Caki2 (cell line): ENCODE measurements at places on chromosomes 11 and 22. TPM values are rescaled to one million over a fixed set of nuclear protein-coding genes. Genes with fewer than 3 reads are reported as not detected.

GRCh38 chr11:124233376-124233775, 7.5 kb upstream of the OR8G1 start:
- no peak for DNase-seq

The ANO5 gene
- 0.84 and 1.8 TPM in 2 replicates for total RNA-seq

DNA sequence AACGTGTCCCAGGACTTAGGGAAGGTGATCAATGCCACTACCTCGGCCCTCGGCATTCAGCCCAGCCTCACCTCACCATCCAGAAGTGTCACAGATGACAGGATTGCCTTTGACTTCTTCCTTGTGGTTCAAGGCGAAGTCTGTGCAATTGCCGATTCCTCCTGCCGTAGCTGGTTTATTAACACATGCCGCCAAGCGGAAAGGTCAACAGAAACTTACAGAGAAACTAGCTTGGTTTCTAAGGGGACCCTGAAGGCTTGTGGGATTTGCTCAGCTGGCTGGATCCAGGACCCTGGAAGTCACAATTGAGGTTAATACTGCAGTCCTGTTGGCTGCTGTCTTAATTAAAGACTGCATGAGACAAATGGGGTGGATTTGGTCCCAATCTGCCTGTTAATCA, 65.6 kb downstream of the SHANK2 start:
- no peak for DNase-seq

DNA sequence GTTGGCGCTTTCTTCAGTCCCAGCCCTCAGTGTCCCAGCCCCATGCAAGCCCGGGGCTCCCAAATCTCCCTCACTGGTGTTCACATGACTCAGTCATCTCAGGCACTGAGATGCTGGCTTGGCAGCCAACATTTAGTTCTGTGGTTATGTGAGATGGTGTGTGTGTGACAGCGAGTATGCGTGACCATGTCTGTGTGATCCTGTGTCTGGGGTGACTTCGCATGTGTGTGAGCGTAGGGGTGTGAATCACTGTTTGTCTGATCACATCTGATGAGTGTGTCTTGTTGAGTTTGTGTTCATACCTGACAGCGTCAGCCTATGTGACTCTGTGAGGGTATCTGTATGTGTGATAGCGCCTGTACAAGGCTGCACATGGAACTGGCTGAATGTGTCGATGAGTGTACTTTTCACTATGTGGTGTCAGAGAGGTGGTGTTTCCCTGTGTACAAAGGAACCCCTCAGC, 16.2 kb downstream of the CREB3L1 start:
- DNase-seq, result no peak

The BIRC3 gene
- total RNA-seq, result 12.2 and 12.6 TPM in 2 replicates

The CHRDL2 gene
- not detected in 2 replicates for total RNA-seq

- DNase-seq, result no peak
These were observed 215.1 kb downstream of the SWAP70 start for GRCh38 chr11:9878936-9879335.

DNA sequence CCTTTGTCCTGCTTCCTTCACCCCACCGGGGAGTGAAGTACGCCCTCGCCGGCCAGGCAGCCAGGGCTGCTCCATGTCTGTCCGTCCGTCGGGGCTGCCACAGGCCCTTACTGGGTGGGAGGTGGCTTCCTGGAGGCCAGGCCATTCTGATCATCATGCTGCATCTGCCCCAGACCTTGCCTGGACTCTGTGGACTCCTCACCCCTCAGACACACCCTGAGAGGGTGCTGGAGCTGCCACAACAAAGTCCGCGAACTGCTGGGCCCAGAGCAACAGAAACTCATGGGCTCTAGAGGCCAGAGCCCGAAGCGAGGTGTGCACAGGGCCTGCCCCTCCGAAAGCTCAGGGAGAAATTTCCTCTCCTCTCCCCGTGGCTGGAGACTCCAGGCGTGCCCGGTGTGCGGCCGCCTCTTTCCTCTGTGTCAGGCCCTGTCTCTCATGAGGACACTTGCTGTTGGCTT, 124.2 kb downstream of the KCNQ1OT1 start:
- DNase-seq, result no peak

DNA sequence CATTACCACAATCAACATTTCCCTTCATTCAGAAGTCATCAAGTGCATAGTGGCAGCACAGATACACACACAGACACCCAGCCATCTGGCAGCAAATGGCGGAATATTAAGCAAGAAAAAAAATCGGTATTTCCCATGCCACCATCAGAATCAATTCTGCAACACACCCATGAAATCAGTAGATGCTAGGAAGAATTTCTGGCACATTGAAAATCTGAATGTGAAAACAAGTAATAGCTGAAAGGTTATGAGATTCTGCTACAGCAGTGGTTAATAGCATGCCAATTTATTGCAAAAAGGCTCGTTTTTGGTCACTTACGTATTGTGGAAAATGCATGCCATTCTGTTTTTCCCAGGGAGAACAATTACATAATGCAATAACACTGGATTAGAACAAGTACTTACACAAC, 91.1 kb downstream of the PICALM start:
- no peak for DNase-seq

GRCh38 chr11:70577948-70578347, 179.6 kb downstream of the CTTN start:
- no peak for DNase-seq

The MFNG gene
- total RNA-seq, result 0.46 and 0.54 TPM in 2 replicates

The CD3E gene
- total RNA-seq, result not detected in 2 replicates

DNA sequence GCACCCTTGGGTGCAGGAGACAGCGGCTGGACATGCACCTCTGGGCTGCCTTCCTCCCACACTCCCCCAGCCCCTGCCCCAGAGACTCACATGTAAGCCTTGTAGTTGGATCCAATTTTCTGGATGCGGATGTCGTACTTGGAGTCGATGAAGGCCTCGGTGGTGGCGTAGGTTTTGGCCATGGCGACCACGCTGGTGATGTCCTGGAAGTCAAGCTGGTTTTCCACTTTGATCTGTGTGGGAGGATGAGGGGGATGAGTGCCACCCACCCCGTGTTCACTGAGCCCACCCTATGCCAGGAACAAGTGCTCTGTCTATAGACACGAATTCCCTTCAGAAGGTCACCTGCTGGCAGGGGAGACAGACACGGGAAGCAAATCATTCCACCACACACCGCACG, 66.9 kb downstream of the FBXO7 start:
- DNase-seq, result no peak

- no peak for DNase-seq
These were observed 60.8 kb downstream of the SLC25A17 start for GRCh38 chr22:40758390-40758789.

The RCOR2 gene
- total RNA-seq, result 0.61 TPM in 1 of 2 replicates, not detected in the other

GRCh38 chr11:133078012-133078411, 454.3 kb downstream of the OPCML start:
- no peak for DNase-seq

DNA sequence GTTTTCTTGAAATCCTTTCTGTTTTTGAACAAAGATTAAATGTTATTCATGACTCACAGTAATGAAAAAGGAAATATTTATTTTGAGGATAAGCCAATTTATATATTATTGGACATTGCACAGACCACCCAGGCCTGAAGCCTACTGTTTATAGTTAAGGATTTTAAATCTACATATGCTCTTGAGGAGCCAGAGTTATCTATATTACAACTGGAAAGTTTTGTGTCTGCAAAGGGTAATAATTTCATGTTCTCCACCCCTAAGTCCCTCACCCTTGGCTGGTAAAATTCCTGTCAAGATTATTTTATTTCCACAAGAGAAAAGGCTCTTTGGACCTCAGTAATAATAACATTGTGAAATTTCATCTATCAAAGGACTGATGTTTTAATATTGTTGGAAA, 228.2 kb downstream of the TMEM135 start:
- no peak for DNase-seq

GRCh38 chr22:19728271-19728670, 4.9 kb downstream of the GP1BB start:
- DNase-seq, result no peak

The PDGFB gene
- 20.9 and 37.3 TPM in 2 replicates for total RNA-seq

DNA sequence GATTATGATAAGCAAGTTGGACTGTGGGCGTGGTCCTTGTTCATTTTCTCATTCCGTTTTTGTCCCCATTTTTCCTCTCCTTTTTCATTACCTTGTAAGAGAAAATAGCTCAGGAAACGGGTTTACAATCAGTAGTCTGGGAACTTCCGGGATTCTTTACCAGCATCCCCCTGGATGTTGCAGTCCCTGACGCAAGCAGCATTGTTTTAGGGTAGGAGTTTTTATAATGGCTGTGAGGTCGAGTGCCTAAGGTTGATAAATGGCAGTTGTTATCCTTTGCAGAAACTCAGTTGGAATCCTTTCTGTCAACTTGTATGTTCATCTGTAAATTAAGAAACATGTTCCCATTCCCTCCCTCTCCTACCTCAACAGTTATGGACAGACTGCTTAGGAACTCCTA, 68.3 kb downstream of the ARHGEF12 start:
- DNase-seq, result no peak

The TSSK2 gene
- total RNA-seq, result not detected in 2 replicates

The CNGA4 gene
- not detected in 2 replicates for total RNA-seq

- no peak for DNase-seq
These were observed 66.8 kb upstream of the PHF21A start for GRCh38 chr11:46188017-46188416.

GRCh38 chr22:38554281-38554680, 15.7 kb downstream of the DMC1 start:
- peak; percentile 30 for DNase-seq

- no peak for DNase-seq
These were observed 54.3 kb downstream of the SPATA19 start for GRCh38 chr11:133790995-133791394.

GRCh38 chr22:25021976-25022711, 69.6 kb downstream of the KIAA1671 start:
- no peak for DNase-seq
